CD8-positive, alpha-beta T cell (primary cell): ENCODE measurements at places on chromosomes 12 and 14. TPM values are rescaled to one million over a fixed set of nuclear protein-coding genes. Genes with fewer than 3 reads are reported as not detected.

Gene LMNTD1
- not detected for total RNA-seq

Gene OR6C70
- not detected for total RNA-seq

Gene RASSF9
- total RNA-seq, result not detected

Gene TCP11L2
- total RNA-seq, result 133 TPM

Gene HOXC10
- not detected for total RNA-seq

Gene TAS2R42
- total RNA-seq, result not detected

Gene KRT77
- not detected for total RNA-seq

Gene GALNT6
- 13.4 TPM for total RNA-seq

Gene PTGER2
- total RNA-seq, result 3.5 TPM

Gene ACVRL1
- total RNA-seq, result not detected

Gene KRT8
- total RNA-seq, result 0.42 TPM

Gene CYP46A1
- total RNA-seq, result 0.30 TPM

Gene EML1
- total RNA-seq, result not detected

Gene KSR2
- total RNA-seq, result not detected

Gene GLIPR1L1
- not detected for total RNA-seq

Gene LRRK2
- 0.33 TPM for total RNA-seq

Gene MDGA2
- not detected for total RNA-seq

Gene SLC39A5
- total RNA-seq, result not detected

Gene CABP1
- not detected for total RNA-seq

Gene SMCO2
- total RNA-seq, result not detected

Gene KLRD1
- total RNA-seq, result 12.3 TPM

Gene SERPINA10
- total RNA-seq, result not detected

Gene SLC25A3
- total RNA-seq, result 686 TPM

Gene TMEM132C
- not detected for total RNA-seq

Gene TRMT5
- total RNA-seq, result 1.8 TPM

Gene XRCC3
- total RNA-seq, result 6.6 TPM

Gene INHBE
- not detected for total RNA-seq

Gene KCNH3
- 3.1 TPM for total RNA-seq

Gene KRT74
- not detected for total RNA-seq

Gene NKX2-1
- not detected for total RNA-seq

Gene KRT85
- not detected for total RNA-seq

Gene RNU7-1
- total RNA-seq, result not detected

Gene ST8SIA1
- total RNA-seq, result 12.2 TPM
